ENCODE measurements at places on chromosomes 7 and 10.

DNA sequence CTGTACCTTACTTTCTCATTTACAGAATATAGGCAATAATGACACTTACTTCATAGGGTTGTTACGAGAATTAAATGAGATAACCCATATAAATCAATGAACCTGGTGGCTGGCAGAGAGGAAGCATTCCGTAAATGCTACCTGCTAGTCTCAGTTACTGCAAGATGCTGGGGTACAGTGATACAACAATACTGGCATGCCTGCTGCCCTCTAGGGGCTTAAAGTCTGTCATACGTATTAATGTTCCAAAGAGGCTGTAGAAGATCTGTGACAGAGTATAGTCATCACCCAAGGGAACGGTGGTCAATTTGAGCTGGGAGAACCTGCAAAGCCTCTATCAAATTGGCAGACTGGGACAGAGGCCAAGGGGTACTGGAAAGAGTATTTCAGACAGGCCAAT is 421.5 kb downstream of the GPAM start:
- H3K27me3 ChIP-seq = no peaks in the 10 kb centered on the region
- H3K36me3 ChIP-seq = no peaks in the 10 kb centered on the region
- H3K27ac ChIP-seq = no peak overlapping the region
- H3K4me3 ChIP-seq = no peak overlapping the region

DNA sequence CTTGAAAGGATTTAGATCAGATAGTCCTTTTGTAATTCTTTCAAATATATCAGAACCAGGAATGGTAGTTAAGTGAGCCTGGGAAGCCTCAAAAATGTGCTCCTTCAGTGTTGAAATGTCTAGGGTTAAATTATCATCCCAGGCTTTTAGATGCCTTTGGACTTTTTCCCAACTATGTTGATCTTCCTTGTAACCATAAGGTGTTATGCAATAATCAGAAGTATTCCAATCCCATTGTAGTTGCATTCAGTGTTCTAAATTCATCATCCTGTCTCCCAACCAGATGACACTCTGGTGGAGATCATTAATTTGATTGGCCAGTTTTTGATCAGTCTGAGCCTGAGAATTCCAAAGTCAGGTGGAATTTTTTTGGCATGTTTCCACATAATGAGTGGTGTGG is 35.1 kb upstream of the AKR1C2 start:
- no peak for DNase-seq
- H3K4me3 ChIP-seq = no peak overlapping the region
- no peaks in the 10 kb centered on the region for H3K27me3 ChIP-seq
- no peak overlapping the region for H3K27ac ChIP-seq

GRCh38 chr7:36636126-36636525 is 88.2 kb downstream of the AOAH start:
- peaks cover 25% of the 10 kb centered on the region for H3K4me1 ChIP-seq
- H3K27me3 ChIP-seq = no peaks in the 10 kb centered on the region
- no peaks in the 10 kb centered on the region for H3K36me3 ChIP-seq
- no peak overlapping the region for H3K27ac ChIP-seq
- DNase-seq = no peak
- H3K4me3 ChIP-seq = no peak overlapping the region

DNA sequence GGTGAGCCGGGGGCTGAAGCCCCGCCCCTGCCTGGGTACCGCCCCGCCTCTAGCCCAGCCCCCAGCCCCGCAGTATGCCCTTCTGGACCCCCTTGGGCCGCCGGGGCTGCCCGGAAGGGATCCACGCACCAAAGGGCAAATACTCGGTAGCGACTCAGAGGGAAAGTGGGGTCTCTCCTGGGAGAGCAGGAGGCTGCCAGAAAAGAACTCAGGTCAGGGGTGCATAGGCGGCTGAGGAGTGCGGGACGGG is 796 bp downstream of the FBXL15 start:
- H3K27ac ChIP-seq = no peak overlapping the region
- H3K4me3 ChIP-seq = peak overlapping the region; percentile 82
- DNase-seq = no peak
- 0 out of 2 replicates have a peak, but pooled peaks cover 6% of the 10 kb centered on the region for H3K27me3 ChIP-seq

DNA sequence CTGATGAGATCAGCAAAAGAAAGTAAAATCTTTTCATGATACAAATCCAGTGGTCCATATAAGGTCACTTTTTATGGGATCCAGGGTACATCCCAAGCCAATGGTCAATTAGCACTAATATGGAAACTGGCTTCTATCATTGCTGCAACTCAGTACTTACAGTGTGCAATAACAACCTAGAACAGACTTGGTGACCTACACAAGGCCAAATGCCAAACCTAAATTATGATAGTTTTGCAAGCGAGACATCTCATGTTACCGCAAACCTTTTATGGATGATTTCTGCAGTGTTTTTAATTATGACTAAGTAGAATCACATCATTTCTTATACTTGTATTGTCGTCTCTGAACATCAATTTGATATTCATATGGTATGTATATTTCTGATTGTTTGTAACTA is 583.5 kb upstream of the SEMA3D start:
- H3K27ac ChIP-seq = no peak overlapping the region
- H3K27me3 ChIP-seq = peaks cover 51% of the 10 kb centered on the region
- no peak overlapping the region for H3K4me3 ChIP-seq
- H3K4me1 ChIP-seq = no peaks in the 10 kb centered on the region

GRCh38 chr10:58266826-58267712 is 625 bp downstream of the IPMK start:
- H3K27ac ChIP-seq = no peak overlapping the region
- H3K36me3 ChIP-seq = no peaks in the 10 kb centered on the region
- peaks cover 31% of the 10 kb centered on the region for H3K4me1 ChIP-seq
- peak overlapping the region; percentile 80 for H3K4me3 ChIP-seq
- DNase-seq = peak; percentile 50

- peaks cover 23% of the 10 kb centered on the region for H3K4me1 ChIP-seq
- DNase-seq = no peak
- H3K27me3 ChIP-seq = no peaks in the 10 kb centered on the region
- no peak overlapping the region for H3K4me3 ChIP-seq
Observed at GRCh38 chr7:76293407-76293901, 9.0 kb upstream of the HSPB1 start.

GRCh38 chr7:128883622-128884448 is 21.2 kb downstream of the ATP6V1F start:
- no peak overlapping the region for H3K27ac ChIP-seq
- peak; percentile 94 for DNase-seq
- H3K36me3 ChIP-seq = no peaks in the 10 kb centered on the region
- H3K27me3 ChIP-seq = no peaks in the 10 kb centered on the region

- H3K27me3 ChIP-seq = peaks cover 26% of the 10 kb centered on the region
- peaks cover 38% of the 10 kb centered on the region for H3K4me1 ChIP-seq
- peak overlapping the region; percentile 42 for H3K27ac ChIP-seq
- DNase-seq = peak; percentile 67
- no peaks in the 10 kb centered on the region for H3K36me3 ChIP-seq
Observed at GRCh38 chr7:50792342-50793119, 9.8 kb upstream of the GRB10 start.

- H3K27me3 ChIP-seq = no peaks in the 10 kb centered on the region
- no peaks in the 10 kb centered on the region for H3K4me1 ChIP-seq
- no peak for DNase-seq
- no peak overlapping the region for H3K4me3 ChIP-seq
- H3K27ac ChIP-seq = no peak overlapping the region
- H3K36me3 ChIP-seq = no peaks in the 10 kb centered on the region
Observed at GRCh38 chr7:157731126-157731525, 394.3 kb downstream of the DNAJB6 start.

- peak; percentile 80 for DNase-seq
- H3K27me3 ChIP-seq = no peaks in the 10 kb centered on the region
- H3K27ac ChIP-seq = peak overlapping the region; percentile 87
Observed at GRCh38 chr7:141430455-141431139, 120.6 kb upstream of the AGK start.

DNA sequence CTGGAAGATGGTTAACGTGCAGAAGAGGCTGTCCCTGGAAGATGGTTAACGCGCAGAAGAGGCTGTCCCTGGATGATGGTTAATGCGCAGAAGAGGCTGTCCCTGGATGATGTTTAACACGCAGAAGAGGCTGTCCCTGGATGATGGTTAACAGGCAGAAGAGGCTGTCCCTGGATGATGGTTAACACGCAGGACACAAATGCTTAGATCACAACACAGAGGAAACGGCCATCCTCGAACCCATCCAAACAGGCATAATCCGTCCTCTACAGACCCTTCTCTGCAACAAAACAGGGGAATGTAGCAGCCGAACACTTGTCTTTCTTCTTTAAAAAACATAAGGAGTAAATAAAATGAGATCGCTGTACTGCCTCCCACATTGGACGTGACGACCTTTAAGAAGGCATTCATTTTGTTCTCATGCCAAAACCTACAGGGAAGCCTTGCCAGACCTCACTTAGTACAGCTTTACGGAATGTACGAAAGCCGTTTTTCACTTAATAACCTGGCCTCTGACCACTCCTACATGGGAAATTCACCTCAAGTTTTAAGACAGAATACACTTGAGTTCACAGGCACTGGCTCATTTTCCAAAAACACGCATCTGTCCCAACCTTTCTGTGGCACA is 245.2 kb downstream of the ZMYND11 start:
- no peak overlapping the region for H3K4me3 ChIP-seq
- no peaks in the 10 kb centered on the region for H3K4me1 ChIP-seq
- H3K27me3 ChIP-seq = no peaks in the 10 kb centered on the region

- H3K36me3 ChIP-seq = no peaks in the 10 kb centered on the region
- no peaks in the 10 kb centered on the region for H3K27me3 ChIP-seq
- H3K4me3 ChIP-seq = no peak overlapping the region
- no peak for DNase-seq
- no peaks in the 10 kb centered on the region for H3K4me1 ChIP-seq
- H3K27ac ChIP-seq = no peak overlapping the region
Observed at GRCh38 chr7:2315787-2316186, 1.5 kb upstream of the SNX8 start.

DNA sequence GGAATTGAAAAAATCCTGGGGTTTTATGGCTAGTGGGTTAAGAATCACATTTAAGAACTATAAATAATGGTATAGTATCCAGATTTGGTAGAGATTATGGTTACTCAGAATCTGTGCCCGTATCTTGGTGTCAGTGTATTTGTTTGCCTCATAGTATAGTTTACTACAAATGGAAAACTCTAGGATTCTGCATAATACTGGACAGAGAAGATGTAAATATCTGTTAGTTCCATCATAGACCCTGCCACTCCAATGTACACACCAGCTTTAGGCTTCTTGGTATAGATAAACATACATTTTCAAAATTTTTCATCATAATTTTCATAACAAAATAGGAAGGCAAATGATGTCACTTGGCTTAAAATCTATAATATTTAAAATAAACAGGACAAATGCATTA is 108.1 kb downstream of the CFTR start:
- H3K4me3 ChIP-seq = no peak overlapping the region
- no peaks in the 10 kb centered on the region for H3K4me1 ChIP-seq
- H3K27ac ChIP-seq = no peak overlapping the region
- H3K36me3 ChIP-seq = no peaks in the 10 kb centered on the region

DNA sequence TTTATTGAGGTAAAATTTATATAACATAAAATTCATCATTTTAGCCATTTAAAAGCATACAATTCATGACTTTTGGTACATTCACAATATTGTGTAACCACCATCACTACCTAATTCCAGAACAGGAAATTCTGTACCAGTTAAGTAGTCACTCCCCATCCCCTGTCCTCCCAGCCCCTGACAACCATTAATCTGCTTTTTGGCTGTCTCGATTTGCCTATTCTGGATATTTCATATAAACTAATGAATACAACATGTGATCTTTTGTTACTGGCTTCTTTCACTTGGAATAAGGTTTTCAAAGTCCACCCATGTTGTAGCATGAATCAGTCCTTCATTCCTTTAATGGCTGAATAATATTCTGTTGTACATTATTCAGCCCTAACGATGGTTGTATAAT is 115.6 kb upstream of the KLF14 start:
- no peak for DNase-seq
- no peaks in the 10 kb centered on the region for H3K4me1 ChIP-seq
- H3K27me3 ChIP-seq = no peaks in the 10 kb centered on the region
- no peaks in the 10 kb centered on the region for H3K36me3 ChIP-seq
- no peak overlapping the region for H3K4me3 ChIP-seq
- H3K27ac ChIP-seq = no peak overlapping the region

DNA sequence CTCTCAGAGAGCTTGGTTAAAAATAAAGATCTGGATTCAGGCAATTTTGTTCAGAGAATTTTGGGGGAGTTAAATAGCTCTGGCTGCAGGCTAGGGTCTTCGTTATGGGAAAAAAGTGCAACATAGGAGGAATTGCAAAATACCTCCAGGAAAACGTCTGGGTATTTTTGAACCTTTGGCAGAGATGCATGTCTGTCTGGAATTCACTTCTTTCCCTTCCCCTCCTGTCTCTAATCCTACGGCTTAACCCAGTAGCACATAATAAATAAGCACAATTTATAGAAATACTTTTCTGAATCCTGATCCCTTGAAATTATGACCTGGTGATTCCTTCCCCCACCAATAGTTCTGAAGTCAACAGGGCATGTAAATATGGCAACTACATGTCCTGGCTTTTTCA is 19.3 kb upstream of the NUP205 start:
- DNase-seq = no peak
- no peak overlapping the region for H3K4me3 ChIP-seq
- H3K27ac ChIP-seq = no peak overlapping the region
- no peaks in the 10 kb centered on the region for H3K4me1 ChIP-seq
- no peaks in the 10 kb centered on the region for H3K36me3 ChIP-seq
- H3K27me3 ChIP-seq = no peaks in the 10 kb centered on the region

GRCh38 chr10:132539894-132540293 is 2.3 kb downstream of the INPP5A start:
- no peak overlapping the region for H3K27ac ChIP-seq
- H3K4me1 ChIP-seq = peaks cover 14% of the 10 kb centered on the region
- no peak for DNase-seq
- H3K27me3 ChIP-seq = peaks cover 10% of the 10 kb centered on the region

- no peaks in the 10 kb centered on the region for H3K27me3 ChIP-seq
- no peaks in the 10 kb centered on the region for H3K36me3 ChIP-seq
- no peak overlapping the region for H3K27ac ChIP-seq
Observed at GRCh38 chr7:142308918-142309317, 51.1 kb upstream of the PRSS58 start.

- H3K27me3 ChIP-seq = no peaks in the 10 kb centered on the region
- H3K36me3 ChIP-seq = no peaks in the 10 kb centered on the region
- no peak overlapping the region for H3K27ac ChIP-seq
- DNase-seq = no peak
Observed at GRCh38 chr7:77757589-77757988, 40.6 kb downstream of the TMEM60 start.

DNA sequence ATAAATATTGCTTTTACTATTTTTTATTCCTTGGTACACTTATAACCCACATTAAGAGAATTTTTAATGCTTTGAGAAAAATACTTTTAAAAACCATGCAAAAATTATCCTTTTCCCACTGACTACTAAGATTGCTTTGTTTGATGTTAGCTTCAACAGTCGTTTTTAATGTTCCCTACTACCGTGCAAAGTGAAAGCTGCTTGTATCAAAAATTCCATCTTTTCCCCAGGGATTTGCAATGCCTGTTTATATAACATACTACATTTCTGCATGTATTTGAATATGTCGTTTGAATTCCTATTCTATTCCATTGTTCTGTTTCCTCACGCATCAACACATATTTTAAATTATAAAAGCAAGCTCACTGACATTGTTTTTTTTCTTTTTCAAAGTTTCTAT is 54.4 kb downstream of the TFPI2 start:
- no peaks in the 10 kb centered on the region for H3K27me3 ChIP-seq
- no peaks in the 10 kb centered on the region for H3K36me3 ChIP-seq
- peak; percentile 8 for DNase-seq
- H3K4me1 ChIP-seq = peaks cover 10% of the 10 kb centered on the region
- no peak overlapping the region for H3K27ac ChIP-seq
